ENCODE measurements at places on chromosomes 5 and 9.
A peak's percentile ranks its signal among the peaks of the same experiment; 100 is the strongest.

DNA sequence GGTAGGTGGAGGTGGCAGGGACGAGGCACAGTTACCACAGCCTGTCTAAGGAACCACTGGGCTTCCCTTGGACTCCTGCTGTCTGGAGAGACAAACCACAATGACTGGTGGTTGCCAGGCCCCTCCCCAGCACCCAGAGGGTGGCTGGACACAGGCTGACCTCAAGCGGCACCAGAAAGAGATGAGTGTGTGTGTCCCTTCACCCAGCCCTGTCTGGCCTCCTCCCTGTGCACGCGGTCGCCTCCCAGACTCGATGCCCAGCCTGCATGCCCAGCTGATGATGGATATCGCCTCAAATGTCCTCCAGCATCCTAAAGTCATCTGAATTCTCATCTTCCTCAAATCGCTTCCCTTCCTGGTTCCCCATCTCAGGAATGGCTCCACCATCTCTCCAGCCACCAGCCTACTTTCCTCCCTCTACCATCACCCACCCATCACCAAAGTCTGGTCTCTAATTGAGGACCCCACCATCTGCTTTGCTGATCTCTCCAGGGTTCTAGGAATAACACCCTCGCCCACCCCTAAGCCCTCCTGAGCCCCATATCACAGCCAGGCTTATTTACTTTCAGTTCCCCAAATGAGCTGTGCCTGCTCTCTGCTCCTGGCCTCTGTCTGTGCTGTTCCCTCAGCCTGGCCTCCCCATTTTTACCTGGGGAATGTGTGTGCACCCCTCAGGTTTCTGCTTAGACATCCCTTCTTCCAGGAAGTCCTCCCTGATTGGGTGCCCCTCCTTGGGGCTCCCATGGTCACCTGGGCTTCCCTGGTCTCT is 52.5 kb upstream of the GGTA1 start:
- DNase-seq: no peak

DNA sequence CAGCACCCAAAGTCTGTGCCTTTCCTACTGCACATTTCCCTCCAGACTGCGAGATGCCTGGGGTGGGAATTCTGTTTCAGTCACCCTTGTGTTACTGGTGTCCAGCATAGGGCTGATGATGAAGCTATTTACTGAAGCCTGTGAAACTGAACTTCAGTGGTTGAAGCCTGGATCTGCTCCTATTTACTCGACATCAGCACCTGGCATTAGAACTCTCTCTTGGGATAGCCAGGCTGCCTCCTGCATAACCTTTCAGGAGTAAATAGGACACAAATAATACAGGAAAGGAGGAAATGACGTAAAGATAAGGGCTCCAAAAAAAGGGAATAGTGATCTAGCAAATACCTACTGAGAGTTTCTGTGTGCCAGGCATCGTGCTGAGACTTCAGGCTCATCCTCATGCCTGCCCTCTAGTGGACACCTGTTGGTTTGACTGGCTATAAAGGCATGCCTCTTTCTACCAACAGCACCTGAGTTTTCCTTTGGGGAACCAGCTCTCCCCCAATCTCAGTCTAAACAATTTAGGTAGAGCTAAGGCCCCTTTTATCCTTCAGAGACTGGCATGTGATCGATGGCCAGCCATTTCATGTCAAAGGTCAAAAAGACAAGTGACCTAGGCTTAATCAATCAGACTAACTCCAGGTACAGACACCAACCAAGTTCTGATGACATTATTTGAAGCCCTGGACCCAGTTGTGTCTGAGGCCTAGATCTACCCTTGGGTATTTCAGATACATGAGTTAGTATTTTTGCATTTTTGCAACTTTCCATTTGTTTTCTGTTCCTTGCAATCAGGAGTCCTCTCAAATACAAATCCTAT is 192.1 kb upstream of the TRIM32 start:
- DNase-seq: peak; percentile 34

DNA sequence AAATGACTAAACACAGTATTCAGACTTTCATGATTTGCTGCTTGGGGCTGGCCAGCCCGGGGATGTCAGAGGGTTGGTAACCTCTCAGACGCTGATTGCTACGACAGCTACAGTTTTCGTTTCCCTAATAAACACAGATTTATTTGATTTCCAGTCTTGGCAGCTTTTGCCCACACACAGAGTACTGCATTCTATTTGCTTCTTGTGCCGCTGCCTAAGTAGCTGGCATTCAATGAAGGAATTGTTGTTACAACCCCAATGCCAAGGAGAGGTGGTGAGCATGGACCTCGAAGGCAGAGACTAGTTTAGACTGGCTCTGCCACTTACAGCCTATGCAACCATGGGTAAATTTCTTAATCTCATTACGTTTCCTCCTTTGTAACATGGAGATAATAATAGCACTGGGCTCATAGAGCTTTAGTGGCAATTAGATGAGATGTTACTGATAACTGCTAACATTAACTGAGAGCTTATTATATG is 247.1 kb upstream of the PANK3 start:
- no peak for DNase-seq

DNA sequence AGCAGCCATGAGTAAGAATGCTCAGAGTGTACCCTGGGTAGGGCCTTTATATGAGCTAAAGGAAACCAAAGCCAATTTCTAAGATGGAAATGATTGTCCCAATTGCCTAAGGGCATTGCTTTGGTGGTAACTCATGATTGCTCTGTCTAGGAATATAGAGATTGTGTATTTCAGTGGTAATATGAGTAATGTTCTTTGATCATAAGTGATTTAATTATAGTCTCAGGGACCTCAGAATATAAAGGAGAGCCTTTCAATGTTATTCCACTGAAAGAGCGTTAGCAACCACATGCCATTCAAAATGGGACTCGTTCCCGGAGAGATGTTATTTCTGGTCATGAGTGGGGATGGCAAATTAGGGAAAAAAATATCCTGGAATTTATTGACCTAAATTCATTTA is 340.5 kb downstream of the ARHGEF28 start:
- DNase-seq: no peak

GRCh38 chr5:1565737-1566734 is 42.3 kb upstream of the LPCAT1 start:
- no peak for DNase-seq

DNA sequence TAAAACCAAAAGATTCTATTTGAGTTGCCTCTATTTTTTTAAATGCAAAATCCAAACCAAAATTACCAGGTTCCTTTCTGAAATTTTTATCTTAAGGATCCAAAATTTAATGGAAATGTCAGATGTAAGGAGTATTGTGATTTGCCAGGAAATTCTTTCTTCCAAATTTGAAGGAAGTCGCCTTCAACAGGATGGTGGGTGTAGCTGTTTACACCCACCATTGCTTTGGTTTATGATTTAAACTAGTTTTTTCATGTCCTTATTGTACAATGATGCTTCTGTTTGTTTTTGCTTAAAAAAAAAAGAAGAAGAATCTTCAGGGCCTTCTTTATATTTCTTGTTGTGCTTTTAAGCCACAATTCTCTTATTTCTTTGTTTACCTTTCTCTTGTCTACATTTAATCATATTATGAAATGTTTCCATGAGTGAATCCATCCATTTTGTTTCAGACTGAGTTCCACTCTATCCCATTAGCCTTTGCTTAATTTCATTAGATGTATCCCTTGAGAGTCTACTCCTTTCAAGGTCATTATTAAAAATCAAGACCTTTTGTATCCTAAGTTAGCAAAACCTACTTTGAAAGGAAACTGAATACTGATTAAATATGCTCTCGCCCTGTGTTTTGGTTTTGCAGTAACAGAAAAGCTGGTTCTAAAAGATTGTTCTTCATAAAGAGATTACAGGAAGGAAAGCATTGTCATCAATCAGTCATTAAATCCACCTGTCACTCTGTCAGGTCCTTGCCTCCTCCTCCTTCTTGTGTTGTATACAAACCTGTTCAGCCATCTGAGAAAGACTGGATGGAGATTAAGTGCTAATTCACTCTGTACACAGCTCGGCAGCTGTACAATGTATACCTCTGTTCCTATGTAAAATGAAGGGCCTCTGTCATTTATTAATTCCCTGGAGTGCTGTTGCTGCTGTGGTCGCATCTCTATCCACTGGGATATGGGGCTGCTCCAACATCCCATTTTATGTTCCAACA is 45.5 kb upstream of the SLC2A8 start:
- DNase-seq: no peak

- peak; percentile 58 for DNase-seq
Measured at GRCh38 chr9:106862821-106863720, at the start of gene ZNF462. TSS of gene ZNF462 (plus strand) at chr9:106863166. CDS start at chr9:106923384, 60,218 bp downstream.

All from common myeloid progenitor, CD34-positive (primary cell).